ENCODE measurements at places on chromosomes 6 and 20.

DNA sequence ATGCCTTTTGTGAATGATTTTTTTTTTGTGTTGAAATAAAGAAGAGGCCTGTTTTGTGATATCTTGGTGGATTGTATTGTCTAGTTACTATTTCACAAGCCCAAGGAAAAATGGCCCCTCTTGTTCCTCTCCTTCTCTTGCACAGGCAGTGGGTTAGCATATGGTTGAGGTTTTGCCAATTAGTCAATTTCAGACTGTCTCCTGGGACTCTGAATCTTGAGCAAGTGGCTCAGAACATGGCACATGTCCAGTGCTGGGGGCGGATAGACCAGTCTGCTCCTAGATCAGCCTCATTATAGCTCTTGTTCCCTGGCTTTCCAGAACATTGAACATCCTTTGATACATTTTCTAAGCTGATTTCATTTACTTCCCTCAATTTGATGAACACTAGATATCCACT, 589.2 kb downstream of the PHF3 start:
- DNase-seq: no peak

- no peak for DNase-seq
These were observed 102.6 kb downstream of the FLRT3 start for GRCh38 chr20:14234666-14235295.

DNA sequence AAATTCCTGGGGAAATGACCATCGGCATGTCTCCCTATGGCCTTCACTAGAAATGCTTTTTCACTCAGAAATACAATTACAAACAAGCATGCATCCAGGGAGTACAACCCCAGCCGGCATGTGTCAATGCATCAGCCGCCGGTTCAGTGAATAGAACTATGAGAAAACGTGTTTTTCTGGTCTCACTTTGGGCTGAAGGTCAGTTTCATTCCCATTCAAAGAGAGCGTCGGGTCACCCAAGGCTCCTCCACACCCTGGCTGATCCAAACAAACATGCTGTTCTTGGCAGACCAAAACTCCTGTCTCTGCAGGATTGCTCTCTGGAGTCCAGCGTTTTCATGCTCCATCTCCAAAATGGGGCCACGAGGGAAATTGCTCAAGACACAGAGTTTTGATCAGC, 35.5 kb upstream of the NXT1 start:
- DNase-seq: no peak

DNA sequence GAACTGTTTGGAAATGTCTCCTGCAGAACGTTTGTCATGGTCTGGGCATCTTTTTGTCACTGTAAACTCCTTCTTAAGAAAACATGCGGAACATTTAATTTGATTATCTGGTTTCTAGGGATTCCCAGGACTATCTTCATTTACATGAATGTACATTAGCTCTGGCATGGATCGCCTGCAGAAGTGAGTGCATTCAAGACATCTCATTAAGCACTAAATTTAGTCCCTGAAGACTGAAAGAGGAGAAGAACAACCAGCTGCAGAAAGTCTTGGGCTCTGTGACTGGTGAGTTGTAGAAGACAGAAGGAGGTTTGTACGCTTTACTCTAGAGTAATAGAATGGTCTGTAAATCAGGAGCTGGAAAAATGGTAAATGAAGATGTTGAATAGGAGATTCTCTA, 540.7 kb downstream of the BCKDHB start:
- DNase-seq: no peak

GRCh38 chr6:143579703-143580102, 68.2 kb upstream of the FUCA2 start:
- DNase-seq: no peak

DNA sequence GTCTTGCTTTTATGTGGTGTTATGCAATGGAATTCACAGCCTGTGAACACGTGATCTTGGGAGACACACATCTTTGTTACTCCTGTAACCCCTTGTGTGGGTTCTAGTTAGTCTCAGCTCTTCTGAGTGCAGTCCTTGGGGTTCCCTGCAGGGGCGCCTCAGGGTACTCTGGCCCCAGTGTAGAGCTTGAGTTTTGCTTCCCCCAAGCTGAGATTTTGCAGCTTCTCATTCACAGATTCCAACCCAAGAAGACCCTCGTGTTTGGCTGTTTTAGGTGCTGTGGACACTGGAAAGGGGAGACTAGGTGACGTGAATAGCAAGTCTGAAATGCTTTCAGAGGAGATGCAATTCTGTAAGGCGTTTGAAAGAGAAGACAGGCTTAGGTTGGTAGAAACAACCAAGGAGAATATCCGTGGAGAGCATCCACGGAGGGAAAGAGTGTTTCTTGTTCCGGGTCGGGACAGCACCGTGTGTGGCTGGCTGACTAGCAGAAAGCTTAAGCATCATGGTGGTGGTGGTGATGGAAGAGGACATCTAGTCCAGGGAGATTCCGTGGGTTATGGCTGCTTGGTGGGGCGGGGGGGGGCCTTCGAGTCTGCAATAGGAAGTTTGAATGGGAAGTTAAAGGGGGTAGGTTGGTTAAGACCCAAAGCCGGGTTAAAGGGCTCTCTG, 30.1 kb downstream of the DUSP22 start:
- no peak for DNase-seq

- DNase-seq: no peak
These were observed 310.6 kb upstream of the RSPO3 start for GRCh38 chr6:126807876-126808275.

DNA sequence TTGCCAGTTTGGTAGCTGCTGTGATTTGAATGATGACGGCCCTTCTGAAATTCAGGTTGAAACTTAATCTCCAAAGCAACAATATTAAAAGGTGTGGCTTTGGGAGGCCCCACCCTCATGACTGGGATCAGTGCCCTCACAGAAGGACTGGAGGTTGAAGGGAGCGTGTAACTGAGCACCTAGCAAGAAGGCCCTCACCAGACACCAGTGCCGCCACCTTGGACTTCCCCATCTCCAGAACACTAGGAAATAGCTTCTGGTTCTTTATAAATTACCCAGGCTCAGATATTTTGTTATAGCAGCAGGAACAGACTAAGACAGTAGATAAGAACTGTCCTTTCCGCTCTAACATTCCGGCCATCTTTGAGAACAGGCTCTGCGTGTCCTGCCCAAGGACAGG, 243.1 kb downstream of the DLL1 start:
- no peak for DNase-seq

DNA sequence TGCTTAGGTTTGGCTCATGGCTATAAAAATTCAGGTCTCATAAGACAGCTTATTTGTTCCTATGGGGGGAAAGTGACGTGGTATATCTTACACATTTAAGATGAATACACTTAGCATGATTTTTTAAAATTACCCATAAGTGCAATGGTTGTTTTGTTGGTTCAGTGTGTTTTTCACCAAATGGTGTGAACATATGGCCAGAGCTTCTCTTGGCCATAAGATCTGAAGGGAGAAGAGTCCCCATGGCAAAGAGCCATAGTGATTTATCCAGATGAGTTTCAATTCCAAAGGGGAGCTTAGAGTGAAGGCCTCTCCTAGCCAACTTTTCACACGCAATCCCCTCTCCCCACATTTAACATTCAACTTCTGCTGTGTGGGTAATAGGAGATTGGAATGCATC, 107.6 kb downstream of the TMEM242 start:
- DNase-seq: no peak

GRCh38 chr6:115362234-115362633, 698.5 kb downstream of the FRK start:
- no peak for DNase-seq

GRCh38 chr6:18314317-18314997, 50.1 kb upstream of the DEK start:
- DNase-seq: no peak

GRCh38 chr6:160227769-160228161, 30.9 kb downstream of the SLC22A2 start:
- DNase-seq: no peak

- peak; percentile 3 for DNase-seq
These were observed 6.0 kb downstream of the SDC4 start for GRCh38 chr20:45341939-45342854.

- DNase-seq: no peak
These were observed 1024.3 kb upstream of the EYS start for GRCh38 chr6:66731310-66731709.

GRCh38 chr6:131130554-131130940, 4.7 kb upstream of the AKAP7 start:
- no peak for DNase-seq

DNA sequence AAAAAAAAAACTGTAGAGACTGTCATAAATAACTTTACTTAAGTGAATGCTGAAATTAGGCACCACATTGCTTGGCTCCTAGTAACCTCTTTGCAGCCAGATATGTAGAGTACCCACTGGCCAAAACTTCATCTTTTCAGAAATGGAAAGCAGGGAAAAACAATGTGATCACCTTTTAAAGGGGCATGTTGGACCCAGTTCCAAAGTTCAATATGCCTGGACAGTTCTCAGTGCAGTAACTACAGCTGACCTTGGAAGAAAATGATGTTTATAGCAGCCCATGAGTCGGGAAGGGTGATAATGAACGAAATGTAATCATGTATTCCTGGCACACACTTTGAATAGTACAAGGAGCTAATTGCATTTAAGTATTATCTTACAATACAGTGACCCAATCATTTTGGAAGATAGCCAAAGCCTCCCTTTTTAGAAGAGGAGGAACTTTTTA, 93.6 kb upstream of the TAB2 start:
- peak; percentile 48 for DNase-seq

DNA sequence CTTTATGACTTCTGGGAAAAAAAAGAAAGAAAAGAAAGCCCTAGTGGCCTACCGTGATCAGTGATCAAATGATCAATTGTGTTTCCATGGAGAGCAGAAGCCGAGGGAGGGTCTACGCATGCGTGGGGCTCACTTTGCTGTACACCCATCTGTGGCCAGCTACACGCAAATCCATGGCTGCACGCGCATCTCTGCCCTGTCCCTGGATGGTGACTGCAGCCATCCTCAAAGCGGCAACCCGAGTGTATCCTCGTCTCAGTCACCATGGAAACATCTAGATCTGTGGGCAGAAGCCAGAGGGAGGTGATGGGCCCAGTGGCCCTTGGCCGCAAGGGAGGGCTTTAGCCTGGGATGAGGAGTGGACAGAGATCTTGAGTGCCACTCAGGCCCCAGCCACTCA, 785 bp upstream of the ULBP3 start:
- DNase-seq: no peak

DNA sequence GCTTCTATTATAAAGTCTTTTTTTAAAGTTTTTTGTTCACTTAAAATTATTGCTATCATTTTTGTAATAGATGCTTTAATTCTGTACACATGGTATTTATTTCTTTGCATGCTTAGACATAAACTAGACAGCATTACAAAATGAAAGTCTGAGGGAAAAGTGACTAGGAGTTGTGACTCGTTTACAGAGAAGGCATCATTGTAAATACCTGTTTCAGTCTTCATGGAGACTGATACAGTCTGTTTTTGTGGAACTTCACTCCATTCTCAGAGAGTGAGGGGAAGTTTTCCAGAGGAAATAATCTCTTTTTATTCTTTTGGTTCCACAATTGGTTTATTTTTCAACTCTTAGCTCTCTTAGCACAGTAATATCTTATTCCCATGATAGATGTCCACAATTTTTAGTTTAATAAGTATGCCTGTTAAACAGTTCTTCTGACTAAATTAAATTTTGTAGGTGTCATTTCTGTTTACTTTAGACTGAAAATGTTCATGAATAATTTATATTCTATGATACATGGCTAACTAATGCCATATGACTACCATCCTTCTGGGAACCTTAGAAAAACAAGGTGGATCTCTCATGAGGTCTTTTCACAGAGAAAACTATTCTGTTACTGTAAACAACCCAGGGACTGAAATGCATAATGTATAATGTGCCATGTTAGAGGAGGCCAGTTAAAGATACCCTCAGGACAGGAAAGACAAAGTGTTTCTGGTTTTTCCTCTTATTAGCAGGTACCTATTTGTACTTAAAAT, 69.2 kb downstream of the MYO6 start:
- no peak for DNase-seq

- DNase-seq: no peak
These were observed 12.9 kb downstream of the TRPC4AP start for GRCh38 chr20:35079472-35080347.
